Activated CD4-positive, alpha-beta T cell treated with anti-CD3 and anti-CD28 coated beads for 36 hours (primary cell): ENCODE measurements at places on chromosomes 12 and 14. TPM values are rescaled to one million over a fixed set of nuclear protein-coding genes. Genes with fewer than 3 reads are reported as not detected.

The AQP2 gene
- total RNA-seq: not detected

The PLCZ1 gene
- not detected for total RNA-seq

GRCh38 chr12:113097716-113098440 is 37.7 kb downstream of the RASAL1 start:
- H3K4me1 ChIP-seq: peaks cover 22% of the 10 kb centered on the region
- no peak overlapping the region for H3K4me3 ChIP-seq
- no peaks in the 10 kb centered on the region for H3K27me3 ChIP-seq
- no peak for DNase-seq
- no peak overlapping the region for H3K27ac ChIP-seq
- no peaks in the 10 kb centered on the region for H3K36me3 ChIP-seq

- H3K36me3 ChIP-seq: peaks cover 22% of the 10 kb centered on the region
- no peaks in the 10 kb centered on the region for H3K27me3 ChIP-seq
- no peak overlapping the region for H3K4me3 ChIP-seq
- no peak for DNase-seq
- peaks cover 11% of the 10 kb centered on the region for H3K4me1 ChIP-seq
These were observed 7.7 kb downstream of the DCTN2 start for GRCh38 chr12:57539134-57539768.

DNA sequence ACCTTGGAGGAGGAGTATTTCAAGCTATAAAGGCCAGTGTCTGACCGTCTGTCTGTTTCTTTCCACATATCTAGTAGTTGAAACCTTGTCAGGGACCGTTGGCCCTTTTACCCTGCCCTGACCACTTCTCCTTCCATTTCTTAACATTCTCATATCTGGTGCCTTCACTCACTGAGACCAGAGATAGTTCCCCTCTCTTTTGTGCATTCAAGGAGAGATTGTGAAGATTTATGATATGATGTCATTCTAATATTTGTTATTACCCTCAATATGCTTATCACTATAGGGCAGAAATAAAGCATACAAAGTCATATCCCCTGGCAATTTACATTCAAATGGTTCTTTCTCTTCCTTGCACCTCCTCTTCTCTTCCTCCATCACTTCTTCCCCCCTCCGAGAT is 83.3 kb downstream of the PLXNC1 start:
- no peak overlapping the region for H3K4me3 ChIP-seq
- no peak for DNase-seq
- H3K4me1 ChIP-seq: peaks cover 6% of the 10 kb centered on the region
- H3K27me3 ChIP-seq: no peaks in the 10 kb centered on the region
- peaks cover 5% of the 10 kb centered on the region for H3K36me3 ChIP-seq

DNA sequence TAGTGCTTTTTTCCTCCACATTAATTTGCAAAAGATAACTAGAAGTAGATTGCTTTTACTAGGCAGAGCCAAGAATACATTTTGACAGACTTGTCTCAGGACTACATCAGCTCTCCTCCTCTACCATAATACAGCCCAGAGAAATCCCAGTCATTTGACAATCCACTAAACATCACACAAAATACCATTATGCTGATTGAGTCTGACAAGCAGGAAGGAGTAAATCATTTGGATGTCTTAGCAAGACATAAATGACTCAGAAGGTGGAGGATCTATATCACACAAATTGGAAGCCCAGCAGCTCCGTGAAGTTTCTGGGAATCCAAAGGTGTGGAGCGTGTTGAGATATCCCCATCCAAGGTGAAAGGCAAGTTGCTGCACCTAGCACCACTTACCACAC is 75.4 kb upstream of the FKBP4 start:
- no peak overlapping the region for H3K27ac ChIP-seq
- DNase-seq: no peak
- H3K4me3 ChIP-seq: no peak overlapping the region
- H3K36me3 ChIP-seq: no peaks in the 10 kb centered on the region
- H3K4me1 ChIP-seq: no peaks in the 10 kb centered on the region
- peaks cover 7% of the 10 kb centered on the region for H3K27me3 ChIP-seq

DNA sequence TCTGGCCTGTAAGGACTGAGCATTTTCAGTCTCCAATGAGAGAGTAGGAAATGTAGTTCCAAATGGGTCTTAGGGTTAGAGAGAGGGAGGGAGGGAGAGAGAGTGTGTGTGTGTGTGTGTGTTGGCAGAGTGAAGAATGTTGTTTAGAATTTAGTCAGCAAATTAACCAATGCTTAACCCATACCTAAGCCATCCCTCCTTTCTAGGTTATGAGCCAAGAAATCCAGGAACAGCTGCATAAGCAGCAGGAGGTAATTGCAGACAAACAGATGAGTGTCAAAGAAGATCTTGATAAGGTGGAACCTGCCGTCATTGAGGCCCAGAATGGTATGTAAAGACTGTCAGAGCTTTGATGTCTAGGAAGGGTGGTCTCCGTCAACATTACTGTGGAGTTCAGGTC is 56.9 kb downstream of the HSP90AA1 start:
- no peaks in the 10 kb centered on the region for H3K27me3 ChIP-seq
- peaks cover 58% of the 10 kb centered on the region for H3K36me3 ChIP-seq
- H3K4me1 ChIP-seq: no peaks in the 10 kb centered on the region
- no peak overlapping the region for H3K4me3 ChIP-seq

- H3K36me3 ChIP-seq: no peaks in the 10 kb centered on the region
- H3K27ac ChIP-seq: no peak overlapping the region
- H3K4me3 ChIP-seq: no peak overlapping the region
- H3K27me3 ChIP-seq: peaks cover 9% of the 10 kb centered on the region
- DNase-seq: no peak
These were observed 423.8 kb downstream of the NRXN3 start for GRCh38 chr14:78593949-78594348.

The SNRPF gene
- 23.1 TPM for total RNA-seq

The INHBE gene
- 1.2 TPM for total RNA-seq

DNA sequence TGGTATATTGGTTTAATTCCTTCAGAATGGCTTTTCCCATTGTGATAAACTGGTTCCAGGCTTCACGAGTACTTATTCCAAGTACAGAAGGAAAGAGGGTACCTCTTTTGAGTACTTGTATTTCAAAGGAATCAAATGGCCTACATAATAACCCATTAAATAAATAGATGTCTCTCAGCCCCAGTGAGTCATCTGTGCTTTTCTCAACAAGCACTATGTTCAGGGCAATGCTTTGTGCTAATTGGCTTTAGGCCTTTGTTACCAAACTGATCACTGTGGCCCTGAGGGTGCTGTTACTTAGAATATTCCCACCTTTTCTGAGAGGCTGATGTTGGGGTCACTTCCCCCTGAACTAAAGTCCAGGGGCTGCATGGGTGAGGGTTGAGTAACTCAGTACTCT is 107.1 kb downstream of the LRRK2 start:
- no peak for DNase-seq
- H3K4me1 ChIP-seq: no peaks in the 10 kb centered on the region
- no peaks in the 10 kb centered on the region for H3K27me3 ChIP-seq
- H3K27ac ChIP-seq: no peak overlapping the region
- H3K36me3 ChIP-seq: no peaks in the 10 kb centered on the region

The SLC39A2 gene
- 0.30 TPM for total RNA-seq

DNA sequence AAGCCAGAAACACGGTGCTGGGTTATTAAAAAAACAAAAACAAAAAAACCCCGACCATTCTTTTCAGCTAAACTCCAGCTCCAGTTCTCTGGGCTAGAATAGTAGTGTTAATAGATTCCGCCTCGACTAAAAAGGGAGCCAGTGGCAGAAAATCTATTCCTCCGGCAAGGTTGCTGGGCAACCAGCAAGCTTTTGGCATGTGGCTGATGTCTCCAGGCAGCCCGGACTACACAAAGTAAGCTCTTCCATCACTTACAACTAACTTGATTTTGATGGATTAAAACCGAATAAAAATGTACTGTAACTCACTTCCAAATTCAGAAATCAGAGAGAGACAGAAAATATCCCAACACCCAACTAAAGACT is 126.4 kb upstream of the FOXN3 start:
- H3K4me1 ChIP-seq: peaks cover 51% of the 10 kb centered on the region
- H3K4me3 ChIP-seq: no peak overlapping the region
- peaks cover 13% of the 10 kb centered on the region for H3K36me3 ChIP-seq
- H3K27ac ChIP-seq: no peak overlapping the region

The SETD1B gene
- total RNA-seq: 13.7 TPM

DNA sequence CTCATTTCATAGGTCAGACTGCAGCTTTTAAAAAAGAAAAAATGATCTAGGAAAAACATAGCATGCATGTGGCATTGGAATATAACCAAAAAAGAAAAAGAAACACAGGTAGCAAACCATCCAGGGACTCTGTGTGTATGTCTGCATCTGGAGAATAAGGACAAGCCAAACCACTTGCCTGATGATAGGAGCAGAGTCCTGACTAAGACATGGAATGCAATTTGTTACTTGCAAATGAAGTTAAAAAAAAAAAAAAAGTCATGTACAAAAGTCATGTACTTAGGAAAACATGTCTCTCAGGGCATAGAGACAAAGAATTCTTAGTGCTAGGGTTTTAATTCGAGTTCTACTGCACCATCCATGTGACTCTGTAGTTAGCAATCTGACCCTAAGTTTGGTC is 15.9 kb downstream of the TSPAN11 start:
- DNase-seq: no peak
- no peak overlapping the region for H3K4me3 ChIP-seq
- no peaks in the 10 kb centered on the region for H3K4me1 ChIP-seq
- no peaks in the 10 kb centered on the region for H3K36me3 ChIP-seq
- no peak overlapping the region for H3K27ac ChIP-seq
- peaks cover 3% of the 10 kb centered on the region for H3K27me3 ChIP-seq

The CD163 gene
- total RNA-seq: not detected

GRCh38 chr14:105498430-105499255 is 7.6 kb downstream of the TEDC1 start:
- H3K27ac ChIP-seq: no peak overlapping the region
- H3K36me3 ChIP-seq: no peaks in the 10 kb centered on the region
- DNase-seq: no peak

GRCh38 chr12:55830601-55831446 is 1.4 kb upstream of the DNAJC14 start:
- H3K27ac ChIP-seq: peak overlapping the region; percentile 97
- peak; percentile 67 for DNase-seq
- peak overlapping the region; percentile 99 for H3K4me3 ChIP-seq
- H3K36me3 ChIP-seq: peaks cover 27% of the 10 kb centered on the region

DNA sequence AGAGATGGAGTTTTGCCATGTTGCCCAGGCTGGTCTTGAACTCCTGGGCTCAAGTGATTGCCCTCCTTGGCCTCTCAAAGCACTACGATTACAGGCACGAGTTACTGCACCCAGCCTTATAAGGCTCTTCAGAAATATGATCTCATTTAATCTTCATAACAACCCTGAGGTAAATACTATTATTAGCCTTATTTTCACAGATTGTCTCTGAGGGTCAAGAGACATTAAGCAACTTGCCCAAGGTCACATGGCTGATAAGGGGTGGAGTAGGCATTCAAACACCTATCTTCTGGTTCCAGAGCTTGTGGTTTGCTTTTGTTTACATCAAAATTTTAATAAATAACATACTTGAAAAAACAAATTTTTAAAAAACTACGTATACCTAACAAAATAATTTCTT is 5.1 kb downstream of the PRKAG1 start:
- H3K27ac ChIP-seq: no peak overlapping the region
- DNase-seq: no peak
- H3K36me3 ChIP-seq: peaks cover 42% of the 10 kb centered on the region
- H3K4me1 ChIP-seq: peaks cover 22% of the 10 kb centered on the region

GRCh38 chr12:114682785-114683708 is 928 bp downstream of the TBX3 start:
- DNase-seq: no peak
- peaks cover 38% of the 10 kb centered on the region for H3K4me1 ChIP-seq
- peak overlapping the region; percentile 71 for H3K4me3 ChIP-seq
- H3K27me3 ChIP-seq: peaks cover 89% of the 10 kb centered on the region
- H3K27ac ChIP-seq: no peak overlapping the region

- no peaks in the 10 kb centered on the region for H3K27me3 ChIP-seq
- H3K36me3 ChIP-seq: peaks cover 11% of the 10 kb centered on the region
- no peak overlapping the region for H3K27ac ChIP-seq
- peaks cover 44% of the 10 kb centered on the region for H3K4me1 ChIP-seq
- no peak for DNase-seq
These were observed 172.8 kb upstream of the BCL2L14 start for GRCh38 chr12:11897923-11898322.

- no peak for DNase-seq
- H3K4me3 ChIP-seq: no peak overlapping the region
- H3K27ac ChIP-seq: no peak overlapping the region
- no peaks in the 10 kb centered on the region for H3K36me3 ChIP-seq
- H3K4me1 ChIP-seq: no peaks in the 10 kb centered on the region
- no peaks in the 10 kb centered on the region for H3K27me3 ChIP-seq
These were observed 20.2 kb downstream of the GLRX5 start for GRCh38 chr14:95555053-95555452.

The RAD51AP1 gene
- 50.9 TPM for total RNA-seq

- H3K27ac ChIP-seq: no peak overlapping the region
- H3K4me1 ChIP-seq: peaks cover 6% of the 10 kb centered on the region
- no peaks in the 10 kb centered on the region for H3K36me3 ChIP-seq
- no peak overlapping the region for H3K4me3 ChIP-seq
These were observed 263.0 kb upstream of the G2E3 start for GRCh38 chr14:30295980-30296379.

GRCh38 chr12:121582583-121583333 is 1.9 kb upstream of the KDM2B start:
- peak overlapping the region; percentile 19 for H3K4me3 ChIP-seq
- no peaks in the 10 kb centered on the region for H3K27me3 ChIP-seq
- peaks cover 19% of the 10 kb centered on the region for H3K4me1 ChIP-seq

- peaks cover 24% of the 10 kb centered on the region for H3K36me3 ChIP-seq
- no peaks in the 10 kb centered on the region for H3K27me3 ChIP-seq
- H3K4me3 ChIP-seq: no peak overlapping the region
- DNase-seq: no peak
- H3K4me1 ChIP-seq: peaks cover 14% of the 10 kb centered on the region
These were observed 25.8 kb downstream of the SLC39A9 start for GRCh38 chr14:69424149-69424923.

- H3K4me3 ChIP-seq: peak overlapping the region; percentile 77
- peaks cover 74% of the 10 kb centered on the region for H3K4me1 ChIP-seq
- DNase-seq: peak; percentile 89
- H3K27me3 ChIP-seq: no peaks in the 10 kb centered on the region
- H3K27ac ChIP-seq: peak overlapping the region; percentile 87
- H3K36me3 ChIP-seq: peaks cover 12% of the 10 kb centered on the region
These were observed 1.2 kb downstream of the ITGB7 start for GRCh38 chr12:53205747-53206419.

DNA sequence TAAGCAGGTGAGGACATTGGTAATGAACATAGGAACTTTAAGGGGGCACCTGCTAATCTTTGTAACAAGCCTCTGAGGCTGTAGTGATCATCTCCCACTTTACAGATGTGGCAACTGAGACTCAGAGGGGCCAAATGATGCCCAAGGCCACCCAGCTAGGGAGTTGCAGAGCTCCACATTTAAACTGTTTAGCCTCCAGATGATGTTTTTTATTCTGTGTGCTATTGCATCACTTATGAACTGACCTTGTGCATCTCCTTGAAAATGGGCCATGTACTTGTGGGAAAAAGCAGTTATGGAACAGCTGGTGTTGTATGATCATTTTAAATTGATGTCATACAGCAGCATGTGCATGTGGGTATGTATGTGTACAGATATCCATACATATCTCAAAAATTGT is 41.4 kb downstream of the TPCN1 start:
- H3K4me1 ChIP-seq: peaks cover 38% of the 10 kb centered on the region
- DNase-seq: no peak
- peaks cover 40% of the 10 kb centered on the region for H3K36me3 ChIP-seq

The CLEC6A gene
- total RNA-seq: not detected

GRCh38 chr14:48275301-48275700 is 599.9 kb upstream of the MDGA2 start:
- no peak for DNase-seq
- no peak overlapping the region for H3K4me3 ChIP-seq
- no peak overlapping the region for H3K27ac ChIP-seq
- no peaks in the 10 kb centered on the region for H3K36me3 ChIP-seq
- H3K4me1 ChIP-seq: no peaks in the 10 kb centered on the region
- no peaks in the 10 kb centered on the region for H3K27me3 ChIP-seq

The NDRG2 gene
- total RNA-seq: 7.0 TPM

The ATG101 gene
- 30.7 TPM for total RNA-seq
